Neural progenitor cell (in vitro differentiated cells): ENCODE measurements at places on chromosomes 5 and 9. TPM values are rescaled to one million over a fixed set of nuclear protein-coding genes. Genes with fewer than 3 reads are reported as not detected.

Gene INSYN2B
- total RNA-seq, result 0.06 and 0.26 TPM in 2 replicates

Gene SPATA6L
- 0.99 TPM in 1 of 2 replicates, not detected in the other for total RNA-seq

Gene GPX3
- total RNA-seq, result 17.9 and 22.4 TPM in 2 replicates

Gene OTP
- total RNA-seq, result not detected in 2 replicates

Gene ZNG1C
- total RNA-seq, result 27.6 and 35.8 TPM in 2 replicates

Gene SLC34A1
- not detected in 2 replicates for total RNA-seq

Gene LCN1
- total RNA-seq, result not detected in 2 replicates

Gene ARHGEF28
- total RNA-seq, result 0.11 and 0.28 TPM in 2 replicates

Gene TLR4
- total RNA-seq, result 0.22 and 0.24 TPM in 2 replicates

Gene GABRB2
- 0.53 and 0.58 TPM in 2 replicates for total RNA-seq

Gene PHF24
- total RNA-seq, result 0.71 and 1.8 TPM in 2 replicates

Gene PCDHB3
- total RNA-seq, result 5.6 and 6.7 TPM in 2 replicates

Gene MYO10
- total RNA-seq, result 39.1 and 59.9 TPM in 2 replicates

Gene SLC2A6
- total RNA-seq, result 2.3 and 8.8 TPM in 2 replicates

Gene DNAJB5
- 17.4 and 26.9 TPM in 2 replicates for total RNA-seq

Gene STPG3
- total RNA-seq, result not detected in 2 replicates

Gene PCDHAC2
- 1.9 and 2.5 TPM in 2 replicates for total RNA-seq

Gene CTSV
- 40.4 and 52.2 TPM in 2 replicates for total RNA-seq

Gene KIF20A
- total RNA-seq, result 128 and 158 TPM in 2 replicates

Gene PLPP7
- total RNA-seq, result 5.4 and 11.5 TPM in 2 replicates

Gene NUTM2G
- not detected in 2 replicates for total RNA-seq

Gene MELK
- total RNA-seq, result 69.9 and 112 TPM in 2 replicates

Gene SECISBP2
- 90.0 and 118 TPM in 2 replicates for total RNA-seq

Gene PLCXD3
- total RNA-seq, result 0.09 TPM in 1 of 2 replicates, not detected in the other

Gene TUSC1
- 2.1 and 3.2 TPM in 2 replicates for total RNA-seq

Gene C5orf47
- total RNA-seq, result 0.69 and 0.90 TPM in 2 replicates

Gene SPINK5
- total RNA-seq, result 13.7 and 18.1 TPM in 2 replicates

Gene AHRR
- 0.34 and 0.68 TPM in 2 replicates for total RNA-seq

Gene DBH
- total RNA-seq, result not detected in 2 replicates

Gene SHOC1
- not detected in 2 replicates for total RNA-seq

Gene RFK
- 18.7 and 24.7 TPM in 2 replicates for total RNA-seq
